Right lung (tissue), 10 donors: ENCODE measurements at places on chromosomes 2 and 18. TPM values are rescaled to one million over a fixed set of nuclear protein-coding genes. Genes with fewer than 3 reads are reported as not detected.

CYP27C1 gene
- polyA plus RNA-seq: 8.4 TPM

LONRF2 gene
- 3.8 TPM for polyA plus RNA-seq

GRCh38 chr2:180535289-180535688 lies 445.1 kb upstream of the UBE2E3 start:
- no peak for DNase-seq

DNA sequence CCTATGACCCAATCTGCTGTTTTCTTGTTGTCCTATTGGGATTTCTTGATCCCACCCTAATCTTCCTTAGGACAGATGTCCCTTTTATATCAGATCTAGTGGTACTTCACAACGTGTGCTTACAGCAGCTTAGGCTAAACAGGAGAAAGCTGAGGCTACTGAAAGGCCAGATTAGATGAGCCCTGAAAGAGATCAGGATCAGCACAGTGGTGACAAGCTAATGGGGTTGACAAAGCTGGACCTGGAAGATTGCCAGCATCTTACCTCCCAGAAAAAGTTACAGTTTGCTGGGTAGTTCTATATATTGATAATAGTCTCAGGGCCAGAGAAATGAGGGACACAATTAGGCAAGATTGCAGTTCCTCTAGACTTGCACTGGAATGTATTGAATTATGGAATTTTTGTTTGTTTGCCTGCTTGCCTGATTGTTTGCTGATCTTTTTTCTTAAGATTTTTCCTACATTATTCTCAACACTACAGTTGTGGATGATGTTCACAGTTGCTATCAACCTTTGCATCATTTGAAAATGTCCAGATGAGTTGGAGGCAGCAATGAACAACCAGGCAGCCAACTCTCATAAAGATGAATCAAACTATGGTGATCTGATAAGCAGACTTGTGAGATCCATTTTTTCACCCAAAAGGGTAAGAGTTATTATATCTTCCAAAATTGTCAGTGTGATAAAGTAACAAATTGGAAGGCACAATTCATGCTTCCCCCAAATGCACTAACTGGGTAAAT lies 49.1 kb upstream of the PIK3C3 start:
- DNase-seq: no peak

DNA sequence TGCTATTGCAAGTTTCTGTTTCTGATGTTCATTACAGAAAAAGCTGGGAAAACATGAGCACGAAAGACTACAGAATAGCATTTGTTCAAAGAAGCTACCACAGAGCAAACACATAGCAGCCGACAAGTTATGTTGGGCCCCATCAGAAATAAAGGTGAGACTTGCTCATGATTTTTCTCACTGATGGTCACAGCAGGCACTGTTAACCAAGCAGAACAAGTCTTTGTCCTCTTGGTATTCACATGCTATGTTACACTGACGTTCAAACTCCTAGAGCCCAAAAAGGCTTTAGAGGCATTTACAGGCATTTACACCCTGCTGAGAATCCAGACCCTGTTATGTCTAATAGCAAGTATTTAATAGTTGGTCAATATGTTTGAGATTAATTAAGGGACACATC lies 235.0 kb upstream of the HNMT start:
- no peak for DNase-seq

DNA sequence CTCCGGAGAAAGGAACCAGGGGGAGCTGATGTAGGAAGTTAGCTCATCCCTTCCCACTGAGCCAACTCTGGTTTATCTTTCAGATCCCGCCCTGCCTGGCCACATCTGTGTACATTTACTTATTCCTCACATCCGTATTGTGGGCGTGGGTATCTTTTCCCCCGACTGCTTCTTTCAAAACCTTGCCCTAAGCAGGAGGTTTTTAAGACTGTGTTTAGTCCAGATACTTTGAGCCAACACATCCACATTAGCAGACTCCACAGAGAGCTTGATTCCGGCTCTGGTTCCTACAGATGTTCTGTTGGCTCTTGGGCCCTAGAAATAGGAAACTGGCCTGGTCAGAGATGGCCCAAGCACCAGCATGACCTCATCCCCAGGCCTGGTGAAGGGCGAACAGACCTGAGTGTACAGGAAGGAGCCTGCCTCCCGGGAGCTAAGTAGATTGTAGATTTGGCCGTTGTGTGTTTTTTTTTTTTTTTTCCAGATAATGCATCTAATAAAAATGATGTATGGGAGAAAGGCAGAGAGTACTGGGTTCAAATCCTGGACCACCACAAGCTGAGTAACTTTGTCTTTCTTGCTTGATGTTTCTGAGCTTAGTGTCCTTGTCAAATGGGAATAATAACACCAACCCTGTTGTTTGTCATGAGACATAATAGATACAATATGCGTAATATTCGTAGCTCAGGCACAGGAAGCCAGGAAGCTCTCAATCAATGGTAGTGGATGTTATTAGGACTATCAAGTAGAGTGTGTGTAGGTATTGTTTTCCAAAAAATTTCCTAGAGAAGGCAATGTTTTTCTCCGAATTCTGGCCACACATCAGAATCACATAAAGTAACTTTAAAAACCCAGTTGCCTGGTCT lies 92.3 kb downstream of the PRKCE start:
- DNase-seq: no peak

- no peak for DNase-seq
Observed at GRCh38 chr2:215746226-215746886, 267.0 kb downstream of the MREG start.
